ENCODE measurements at places on chromosomes 3 and 15. TPM values are rescaled to one million over a fixed set of nuclear protein-coding genes. Genes with fewer than 3 reads are reported as not detected.

Gene ANAPC13
- 42.0 TPM for total RNA-seq

DNA sequence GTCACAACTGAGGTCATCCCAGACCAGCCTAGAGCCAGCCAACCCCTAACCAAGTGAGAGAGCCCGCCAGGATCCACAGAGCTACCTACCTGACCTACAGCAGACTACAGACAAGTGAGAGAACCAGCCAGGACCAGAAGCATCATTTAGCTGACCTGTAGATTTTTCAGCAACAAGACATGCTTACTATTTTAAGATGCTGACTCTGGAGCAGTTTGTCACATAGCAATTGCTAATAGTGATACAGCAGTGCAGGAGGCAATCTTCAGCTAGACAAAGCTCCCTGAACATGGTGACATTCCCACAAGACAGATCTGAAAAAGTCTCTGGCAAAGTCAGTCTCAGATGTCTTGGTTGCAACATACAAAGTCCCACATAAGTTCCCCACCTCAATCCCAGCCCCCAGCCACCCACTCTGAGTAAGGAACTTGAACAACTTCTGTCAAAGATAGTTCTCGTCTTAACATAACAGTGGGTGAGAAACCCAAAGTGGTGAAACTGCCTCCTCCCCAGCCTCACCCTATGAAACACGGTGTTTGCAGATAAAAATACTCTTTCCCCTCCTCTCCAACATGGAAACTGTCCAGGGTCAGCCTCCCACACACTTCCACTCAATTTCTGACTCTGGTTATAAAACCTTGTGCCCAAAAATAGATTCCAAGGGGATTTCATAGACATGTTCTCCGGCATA, 120.3 kb upstream of the SLC6A11 start:
- no peaks in the 10 kb centered on the region for H3K36me3 ChIP-seq
- H3K4me3 ChIP-seq, result no peak overlapping the region
- H3K27ac ChIP-seq, result no peak overlapping the region
- H3K4me1 ChIP-seq, result no peaks in the 10 kb centered on the region
- DNase-seq, result no peak

Gene IL5RA
- total RNA-seq, result 0.70 TPM

Gene PLA2G4F
- total RNA-seq, result not detected

GRCh38 chr3:184725176-184725719, 13.4 kb upstream of the MAGEF1 start:
- H3K27me3 ChIP-seq, result no peaks in the 10 kb centered on the region
- no peak overlapping the region for H3K27ac ChIP-seq
- DNase-seq, result no peak
- H3K4me3 ChIP-seq, result no peak overlapping the region

- H3K4me1 ChIP-seq, result no peaks in the 10 kb centered on the region
- H3K4me3 ChIP-seq, result no peak overlapping the region
- no peaks in the 10 kb centered on the region for H3K36me3 ChIP-seq
- H3K27ac ChIP-seq, result no peak overlapping the region
These were observed 367.2 kb upstream of the AGTR1 start for GRCh38 chr3:148330542-148330941.

Gene RPSA
- total RNA-seq, result 2,518 TPM

GRCh38 chr3:126181398-126181725, 976 bp upstream of the ALDH1L1 start:
- no peaks in the 10 kb centered on the region for H3K36me3 ChIP-seq
- H3K27me3 ChIP-seq, result no peaks in the 10 kb centered on the region
- H3K27ac ChIP-seq, result no peak overlapping the region
- no peaks in the 10 kb centered on the region for H3K4me1 ChIP-seq
- no peak for DNase-seq

Gene TUSC7
- total RNA-seq, result not detected

Gene MUSTN1
- total RNA-seq, result 1.5 TPM

DNA sequence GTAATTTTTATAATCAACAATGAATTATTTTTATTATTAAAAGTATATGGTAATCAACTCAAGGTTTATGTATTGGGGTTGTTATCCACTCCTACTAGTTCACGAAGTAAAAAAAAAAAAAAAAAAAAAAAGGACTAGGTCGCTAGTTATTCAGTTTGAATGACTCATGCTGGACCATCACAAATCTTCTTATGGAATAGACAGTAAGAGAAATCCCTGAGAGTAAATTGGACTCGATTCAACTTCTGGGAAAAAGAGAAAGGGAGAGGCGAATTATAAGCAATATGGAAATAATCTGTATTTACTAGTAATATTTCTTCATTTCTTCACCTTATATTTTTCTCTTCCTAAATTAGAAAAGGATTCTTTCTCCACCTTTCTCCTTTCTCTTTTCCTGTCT, 2.0 kb downstream of the MYEF2 start:
- no peaks in the 10 kb centered on the region for H3K27me3 ChIP-seq
- no peak overlapping the region for H3K4me3 ChIP-seq
- no peak overlapping the region for H3K27ac ChIP-seq
- DNase-seq, result no peak
- peaks cover 7% of the 10 kb centered on the region for H3K4me1 ChIP-seq

DNA sequence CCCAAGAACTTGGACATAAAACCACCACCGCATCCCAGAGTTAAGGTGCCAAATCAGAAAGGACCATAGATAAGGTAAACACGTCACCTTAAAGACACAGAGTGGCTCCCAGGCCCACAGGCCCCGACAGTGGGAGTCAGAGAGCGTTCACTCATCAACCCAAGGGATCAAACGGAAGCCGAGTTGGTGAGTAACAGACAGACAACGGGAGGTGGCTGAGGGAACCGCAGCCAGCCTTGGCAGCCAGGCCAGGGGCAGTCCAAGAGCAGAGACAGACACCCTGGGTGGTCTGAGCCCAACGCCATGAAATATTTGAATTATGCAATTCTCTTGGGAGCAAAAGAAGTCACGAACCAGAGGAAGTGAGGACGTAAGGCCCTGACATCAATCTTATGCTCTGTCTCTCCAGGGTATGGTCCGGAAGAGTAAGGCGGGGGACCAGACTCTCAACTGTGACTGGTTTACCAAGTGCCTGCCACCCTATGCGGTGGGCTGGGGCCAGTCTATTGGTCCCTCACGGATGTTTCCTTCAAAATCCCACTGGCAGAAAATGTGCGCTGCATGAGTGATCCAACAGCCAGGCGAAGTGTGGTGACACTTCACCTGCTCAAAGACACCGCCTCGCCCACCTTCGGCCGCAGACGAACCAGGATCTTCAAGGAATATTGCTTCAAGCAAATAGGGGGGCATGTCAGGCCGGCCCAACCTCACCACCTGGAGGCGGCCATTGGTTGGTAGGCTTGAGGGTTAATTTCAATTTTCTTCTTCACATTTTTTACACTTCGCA, 34.3 kb downstream of the TMEM44 start:
- no peak overlapping the region for H3K4me3 ChIP-seq
- H3K27me3 ChIP-seq, result no peaks in the 10 kb centered on the region
- H3K4me1 ChIP-seq, result no peaks in the 10 kb centered on the region
- no peak for DNase-seq
- no peaks in the 10 kb centered on the region for H3K36me3 ChIP-seq

Gene CPA3
- total RNA-seq, result not detected

GRCh38 chr3:76912841-76913383, 127.0 kb upstream of the ROBO2 start:
- H3K4me1 ChIP-seq, result no peaks in the 10 kb centered on the region
- no peak overlapping the region for H3K4me3 ChIP-seq
- H3K27me3 ChIP-seq, result no peaks in the 10 kb centered on the region
- no peak overlapping the region for H3K27ac ChIP-seq

DNA sequence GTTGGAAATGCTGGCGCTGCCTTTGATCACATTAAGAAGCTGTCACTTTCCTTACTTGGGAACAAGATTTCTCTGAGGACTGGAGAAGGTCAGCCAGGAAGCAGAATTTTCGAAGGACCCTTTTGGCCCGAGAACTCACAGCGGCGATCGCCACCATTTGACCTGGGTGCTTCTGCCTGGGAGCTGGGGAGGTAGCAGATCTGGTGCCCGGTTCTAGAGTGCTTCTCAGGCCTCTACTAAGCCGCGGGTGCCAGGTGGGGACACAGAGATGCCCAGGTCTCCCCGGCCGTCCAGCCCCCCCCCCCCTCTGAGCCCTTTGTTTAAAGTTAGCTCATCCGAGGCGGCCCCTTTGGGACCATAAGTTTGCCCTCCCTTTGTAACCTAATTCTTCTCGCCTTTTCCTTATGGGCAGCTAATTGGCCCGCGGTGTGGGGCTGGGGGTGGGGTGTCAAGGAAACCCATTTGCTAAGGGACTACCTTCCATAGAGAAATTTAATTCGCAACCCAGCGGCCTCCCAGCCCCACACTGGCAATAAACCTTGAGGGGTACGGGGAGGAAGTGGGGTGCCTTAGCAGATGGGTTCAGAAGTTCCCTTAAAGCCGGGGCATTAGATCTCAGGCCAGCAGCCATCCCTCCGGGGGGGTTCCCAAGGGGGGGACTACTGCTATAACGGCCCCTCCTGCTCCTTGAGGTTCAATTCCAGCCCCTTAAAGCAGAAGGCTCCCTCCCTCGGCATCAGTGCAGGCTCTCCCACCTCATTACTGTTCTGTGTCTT, 1.9 kb downstream of the GATA2 start:
- H3K4me1 ChIP-seq, result peaks cover 34% of the 10 kb centered on the region
- peaks cover 64% of the 10 kb centered on the region for H3K27me3 ChIP-seq
- no peak for DNase-seq

GRCh38 chr3:131350506-131350905, 31.1 kb upstream of the NUDT16 start:
- H3K4me3 ChIP-seq, result no peak overlapping the region
- H3K36me3 ChIP-seq, result no peaks in the 10 kb centered on the region
- no peaks in the 10 kb centered on the region for H3K27me3 ChIP-seq

Gene GOLGA8K
- total RNA-seq, result 0.13 TPM

DNA sequence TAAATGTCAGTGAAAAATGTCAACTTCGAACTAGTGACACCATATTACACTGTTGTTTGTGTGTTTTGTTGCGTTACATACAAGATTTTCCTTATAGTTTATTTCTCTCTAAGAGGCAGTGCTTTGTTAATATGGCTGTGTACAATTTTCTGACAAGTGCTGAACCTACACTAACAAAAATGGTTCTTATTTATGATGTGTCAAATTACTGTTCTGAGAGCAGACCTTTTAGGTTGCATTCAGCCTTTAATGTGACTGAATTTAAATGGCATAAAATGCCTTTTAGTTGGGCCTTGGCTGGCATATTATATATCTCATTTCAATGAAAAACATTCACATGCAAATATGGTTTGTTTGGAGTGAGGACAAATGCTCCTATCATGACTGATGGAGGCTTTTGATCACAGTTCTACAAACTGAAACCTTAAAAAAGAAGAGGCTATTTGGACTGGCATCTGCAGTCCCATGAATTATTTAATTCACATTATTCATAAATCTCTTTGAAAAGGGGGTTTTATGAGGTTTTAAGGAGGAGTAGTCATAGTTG, 750.6 kb downstream of the CADM2 start:
- H3K27ac ChIP-seq, result no peak overlapping the region
- no peaks in the 10 kb centered on the region for H3K36me3 ChIP-seq
- H3K4me1 ChIP-seq, result no peaks in the 10 kb centered on the region
- no peak overlapping the region for H3K4me3 ChIP-seq
- no peak for DNase-seq

DNA sequence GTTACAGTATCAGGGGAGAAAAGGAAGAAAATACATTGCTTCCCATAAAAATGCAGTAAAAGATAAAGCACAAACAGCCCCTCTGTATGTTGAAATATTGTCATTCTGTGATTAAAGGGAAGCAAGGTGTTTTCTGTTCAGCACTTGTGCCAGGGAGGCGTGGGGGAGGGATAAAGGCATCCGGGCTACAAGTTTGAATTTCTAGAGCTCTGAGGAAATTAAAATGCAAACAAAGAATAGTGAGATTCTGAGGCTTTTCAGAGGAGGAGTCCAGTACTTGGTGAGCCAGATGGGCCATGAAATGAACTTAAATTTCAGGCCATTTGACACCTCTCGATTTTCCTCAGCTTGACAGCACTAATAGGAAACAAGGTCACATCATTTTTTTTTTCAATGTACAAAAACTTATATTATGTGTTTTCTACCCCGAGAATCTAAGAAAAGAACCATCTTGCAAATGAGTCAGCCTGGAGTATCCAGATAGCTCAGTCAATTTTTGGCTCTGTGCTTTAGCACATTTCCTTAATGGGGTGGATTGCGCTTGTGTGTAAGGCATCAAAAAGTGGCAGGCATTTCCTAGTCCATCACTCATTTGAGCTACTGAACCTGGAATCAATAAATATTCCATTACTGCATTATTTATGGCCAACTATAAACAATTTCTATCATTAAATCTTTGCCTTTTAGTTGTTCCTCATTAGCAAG, 640.8 kb upstream of the TBL1XR1 start:
- no peak for DNase-seq
- H3K27me3 ChIP-seq, result no peaks in the 10 kb centered on the region
- H3K27ac ChIP-seq, result no peak overlapping the region
- H3K4me1 ChIP-seq, result no peaks in the 10 kb centered on the region
- no peak overlapping the region for H3K4me3 ChIP-seq

DNA sequence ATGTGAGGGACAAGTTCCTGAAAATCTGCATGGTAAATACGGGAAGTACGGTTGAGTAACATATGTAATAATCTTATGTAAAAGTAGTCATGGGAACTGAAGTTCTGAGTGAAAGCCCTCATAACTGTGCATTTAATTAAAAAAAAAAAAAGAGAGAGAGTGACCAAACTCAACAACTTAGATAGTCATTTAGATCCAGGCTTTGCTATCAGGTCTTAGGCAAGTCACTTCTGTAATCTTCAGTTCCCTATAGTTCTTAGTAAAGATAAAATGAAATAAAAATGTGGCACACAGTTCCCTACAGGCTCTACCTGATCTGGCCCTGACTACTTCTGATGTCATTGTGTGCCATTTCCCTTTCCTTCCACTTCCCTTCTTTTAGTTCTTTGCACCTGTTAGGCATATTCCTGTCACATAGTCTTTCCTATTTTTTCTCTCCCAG, 15.0 kb downstream of the RNF111 start:
- peaks cover 4% of the 10 kb centered on the region for H3K36me3 ChIP-seq
- no peak for DNase-seq
- H3K4me1 ChIP-seq, result no peaks in the 10 kb centered on the region
- no peak overlapping the region for H3K4me3 ChIP-seq
- H3K27me3 ChIP-seq, result no peaks in the 10 kb centered on the region
- H3K27ac ChIP-seq, result no peak overlapping the region

GRCh38 chr3:194087995-194088855, 47.7 kb upstream of the HES1 start:
- peak overlapping the region; percentile 31 for H3K27ac ChIP-seq
- no peaks in the 10 kb centered on the region for H3K27me3 ChIP-seq
- DNase-seq, result no peak
- H3K36me3 ChIP-seq, result no peaks in the 10 kb centered on the region

- H3K36me3 ChIP-seq, result peaks cover 27% of the 10 kb centered on the region
- no peak for DNase-seq
- no peaks in the 10 kb centered on the region for H3K4me1 ChIP-seq
- H3K27me3 ChIP-seq, result no peaks in the 10 kb centered on the region
- H3K4me3 ChIP-seq, result no peak overlapping the region
These were observed 24.5 kb upstream of the ZNF445 start for GRCh38 chr3:44501971-44502370.

GRCh38 chr15:30885814-30886213, 17.9 kb upstream of the FAN1 start:
- H3K27me3 ChIP-seq, result no peaks in the 10 kb centered on the region
- no peaks in the 10 kb centered on the region for H3K36me3 ChIP-seq
- no peak overlapping the region for H3K27ac ChIP-seq
- no peaks in the 10 kb centered on the region for H3K4me1 ChIP-seq
- no peak overlapping the region for H3K4me3 ChIP-seq

Gene CCR2
- 0.51 TPM for total RNA-seq

All from CD8-positive, alpha-beta memory T cell (primary cell).